ENCODE measurements at places on chromosomes 6 and 20.

- DNase-seq, result no peak
Observed at GRCh38 chr20:62353289-62354030, 13.7 kb downstream of the LAMA5 start.

- DNase-seq, result no peak
Observed at GRCh38 chr6:147849401-147850330, 341.2 kb downstream of the SAMD5 start.

GRCh38 chr6:26497610-26498009 lies 2.5 kb upstream of the BTN1A1 start:
- DNase-seq, result no peak

GRCh38 chr6:109690373-109690736 lies 647 bp downstream of the AK9 start:
- DNase-seq, result peak; percentile 47

DNA sequence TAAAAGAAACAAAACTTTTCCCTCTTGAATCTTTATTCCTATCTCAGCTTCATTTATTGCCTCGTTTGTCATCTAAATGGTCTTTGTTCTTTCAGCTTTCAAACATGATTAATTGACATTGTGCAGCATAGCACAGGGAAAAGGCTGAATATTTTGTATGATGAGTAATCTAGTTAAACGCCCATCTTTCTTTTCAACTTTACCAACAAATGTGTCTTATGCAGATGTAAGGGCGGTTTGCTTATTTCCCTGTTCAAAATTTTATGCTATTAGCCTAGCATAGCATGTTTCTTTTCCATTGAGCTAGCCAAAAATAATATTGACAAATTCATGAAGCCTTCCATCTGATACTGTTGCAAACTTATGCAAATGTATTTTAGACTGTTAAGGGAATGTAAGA lies 176.4 kb upstream of the AKAP12 start:
- no peak for DNase-seq

GRCh38 chr20:38043512-38044300 lies 10.2 kb downstream of the RPRD1B start:
- no peak for DNase-seq

DNA sequence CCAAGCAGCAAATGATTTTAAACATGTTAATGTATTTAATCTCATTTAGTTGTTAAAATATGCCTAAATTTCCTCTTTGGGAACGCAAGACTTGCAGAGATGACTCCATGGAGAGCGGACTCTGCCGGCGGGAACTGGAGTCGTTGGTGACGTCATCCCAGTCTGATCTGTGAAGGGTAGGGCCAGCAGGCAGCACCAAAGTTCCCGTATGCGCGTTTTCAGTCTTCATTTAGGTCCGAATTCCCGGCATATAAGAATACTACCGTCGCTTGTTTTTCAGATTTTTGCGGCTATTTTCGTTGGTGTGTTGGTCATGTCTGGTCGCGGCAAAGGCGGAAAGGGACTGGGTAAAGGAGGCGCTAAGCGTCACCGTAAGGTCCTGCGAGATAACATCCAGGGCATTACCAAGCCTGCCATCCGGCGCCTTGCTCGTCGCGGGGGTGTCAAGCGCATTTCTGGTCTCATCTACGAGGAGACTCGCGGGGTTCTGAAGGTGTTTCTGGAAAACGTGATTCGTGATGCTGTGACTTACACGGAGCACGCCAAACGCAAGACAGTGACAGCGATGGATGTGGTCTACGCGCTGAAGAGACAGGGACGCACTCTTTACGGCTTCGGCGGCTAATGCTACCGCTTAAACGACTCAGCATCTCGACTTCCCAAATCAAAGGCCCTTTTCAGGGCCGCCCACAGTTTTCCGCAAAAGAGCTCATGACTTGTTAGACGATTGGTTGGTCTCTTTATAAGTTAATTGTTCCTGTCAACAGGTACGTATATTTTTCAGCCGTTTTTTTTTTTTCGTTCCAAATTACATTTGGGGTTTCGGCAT lies 117.3 kb downstream of the HFE start:
- DNase-seq, result peak; percentile 88

GRCh38 chr20:884983-885952 lies 30.9 kb downstream of the ANGPT4 start:
- DNase-seq, result peak; percentile 91

DNA sequence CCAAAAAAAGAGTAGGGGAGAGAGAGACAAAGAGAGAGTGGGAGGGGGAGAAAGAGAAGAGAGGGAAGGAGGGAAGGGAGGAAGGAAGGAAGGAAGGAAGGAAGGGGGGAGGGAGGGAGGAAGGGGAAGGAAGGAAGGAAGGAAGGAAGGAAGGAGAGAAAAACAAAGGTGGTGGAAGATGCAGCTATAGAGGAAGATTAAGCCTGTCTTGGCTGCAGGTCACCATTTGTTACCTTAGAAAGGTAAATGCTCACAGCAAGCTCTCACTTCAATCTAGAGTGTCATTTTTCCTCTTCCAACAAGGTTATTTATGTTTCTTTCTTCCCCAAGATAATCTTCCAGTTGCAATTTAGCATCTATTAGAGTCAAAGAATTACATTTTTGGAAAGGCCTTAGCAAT lies 284.0 kb downstream of the PHACTR1 start:
- DNase-seq, result no peak

GRCh38 chr6:169085466-169085865 lies 168.2 kb downstream of the THBS2 start:
- no peak for DNase-seq

GRCh38 chr6:33333666-33334065 lies 16.1 kb upstream of the ZBTB22 start:
- DNase-seq, result no peak

GRCh38 chr20:326645-327185 lies 1.4 kb downstream of the SOX12 start:
- no peak for DNase-seq

DNA sequence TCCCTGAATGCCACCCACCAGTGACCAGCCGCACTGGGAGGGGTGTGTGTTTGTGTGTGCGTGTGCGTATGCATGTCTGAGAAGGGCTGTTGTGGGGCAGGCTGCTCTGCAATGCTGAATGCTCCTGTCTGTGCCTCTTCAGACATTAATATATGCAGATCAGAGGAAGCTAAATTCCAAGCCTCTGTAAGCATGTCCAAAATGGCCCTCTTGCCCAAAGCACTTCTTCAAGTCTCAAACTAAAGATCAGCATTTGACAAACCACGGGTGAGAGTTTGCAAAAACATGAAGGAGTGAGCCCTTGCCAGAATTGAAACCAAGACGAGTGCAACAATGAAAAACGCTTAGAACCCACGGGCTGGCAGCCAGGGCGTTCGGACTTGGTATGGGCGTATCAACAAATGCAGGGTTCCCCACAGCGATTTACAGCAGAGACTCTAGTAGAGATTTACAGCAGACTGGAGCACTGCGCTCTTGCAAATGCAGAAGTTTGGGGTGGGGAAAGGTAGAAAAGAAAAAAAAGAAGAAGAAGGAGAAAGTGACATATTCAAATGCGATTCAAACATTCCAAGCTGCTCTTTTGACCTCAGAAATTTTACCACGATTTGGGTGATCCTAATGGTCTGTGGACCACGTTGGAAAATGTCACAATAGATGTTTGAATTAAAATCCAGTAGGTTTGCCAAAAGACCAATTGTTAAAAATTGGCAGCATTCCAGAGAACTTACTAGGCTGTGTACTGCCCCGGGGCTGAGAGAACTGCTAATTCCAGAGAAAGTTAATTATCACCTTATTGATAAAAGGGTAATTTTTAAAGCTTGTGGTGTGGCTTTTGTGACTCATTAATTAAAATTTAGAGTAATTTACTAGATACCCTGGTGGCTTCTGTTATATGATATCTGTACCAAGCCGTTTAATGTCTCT lies 3.5 kb downstream of the SCML4 start:
- peak; percentile 42 for DNase-seq

DNA sequence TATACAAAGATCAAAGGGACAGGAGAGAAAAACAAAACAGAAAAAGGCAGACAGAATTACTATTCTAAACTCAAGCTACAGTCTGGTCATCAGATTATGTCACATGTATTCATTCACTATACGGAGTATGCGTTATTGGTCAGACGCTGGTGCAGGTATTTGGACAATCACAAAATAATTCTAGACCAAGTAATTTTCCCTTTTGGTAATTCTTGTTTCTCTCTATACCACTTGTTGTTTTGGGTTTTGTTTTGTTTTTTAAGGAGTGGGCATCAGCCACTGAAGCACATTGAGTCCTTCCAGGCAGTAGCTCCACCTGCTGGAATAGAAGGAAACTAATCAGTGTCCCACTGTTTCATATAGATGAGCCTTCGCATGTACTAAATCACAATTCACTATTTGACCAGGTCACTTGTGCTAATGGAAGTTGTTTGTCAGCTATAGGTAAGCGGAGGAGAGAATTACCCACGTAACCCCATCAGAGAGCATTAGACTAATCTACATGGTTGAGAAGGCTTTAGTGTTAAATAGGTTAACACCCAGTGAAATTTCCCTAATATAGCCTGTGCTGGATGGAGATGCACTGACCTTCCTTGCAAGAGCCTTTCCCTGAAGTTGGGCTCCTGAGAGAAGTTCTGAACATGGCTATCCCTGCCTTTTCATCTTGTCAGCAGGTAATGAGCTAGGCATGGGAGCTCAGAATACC lies 77.9 kb downstream of the TNFAIP3 start:
- DNase-seq, result no peak

DNA sequence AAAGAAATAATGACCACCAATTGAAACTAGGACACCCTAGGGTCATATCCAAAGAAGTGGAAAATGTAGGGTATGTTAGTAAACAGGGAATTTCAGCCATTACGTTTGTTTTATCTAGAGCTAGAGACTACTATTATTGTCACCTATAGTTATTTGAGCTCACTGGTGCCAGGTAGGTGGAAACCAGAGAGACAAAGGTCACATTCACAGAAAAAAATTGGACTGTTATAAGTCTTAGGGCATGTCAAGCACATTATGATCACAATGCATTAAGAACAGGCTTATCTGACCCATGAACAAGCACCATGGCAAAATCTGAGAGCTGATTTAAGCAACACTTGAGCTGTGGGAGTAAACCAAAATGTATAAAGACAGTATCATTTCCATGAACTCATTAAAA lies 530.1 kb upstream of the CITED2 start:
- no peak for DNase-seq

GRCh38 chr6:105564121-105564902 lies 161.4 kb upstream of the PREP start:
- DNase-seq, result no peak

DNA sequence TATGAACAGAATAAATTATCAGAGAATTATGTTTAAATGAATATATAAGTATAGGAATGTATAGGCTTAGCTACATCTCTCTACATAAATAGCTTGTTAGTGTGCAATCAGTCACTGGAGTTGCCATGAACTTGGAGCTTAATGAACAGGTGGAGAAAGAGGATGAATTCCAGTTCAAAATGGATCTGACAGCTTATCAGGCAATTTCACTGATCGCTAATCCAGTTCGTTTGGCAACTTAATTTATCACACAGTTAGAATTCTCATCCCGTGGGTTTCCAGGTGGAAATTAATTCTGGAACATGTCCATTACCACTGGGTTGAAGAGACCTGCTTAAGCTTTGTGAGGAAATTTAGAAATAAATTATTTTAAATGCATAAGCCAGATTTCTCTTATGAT lies 118.1 kb downstream of the MACROD2 start:
- no peak for DNase-seq

DNA sequence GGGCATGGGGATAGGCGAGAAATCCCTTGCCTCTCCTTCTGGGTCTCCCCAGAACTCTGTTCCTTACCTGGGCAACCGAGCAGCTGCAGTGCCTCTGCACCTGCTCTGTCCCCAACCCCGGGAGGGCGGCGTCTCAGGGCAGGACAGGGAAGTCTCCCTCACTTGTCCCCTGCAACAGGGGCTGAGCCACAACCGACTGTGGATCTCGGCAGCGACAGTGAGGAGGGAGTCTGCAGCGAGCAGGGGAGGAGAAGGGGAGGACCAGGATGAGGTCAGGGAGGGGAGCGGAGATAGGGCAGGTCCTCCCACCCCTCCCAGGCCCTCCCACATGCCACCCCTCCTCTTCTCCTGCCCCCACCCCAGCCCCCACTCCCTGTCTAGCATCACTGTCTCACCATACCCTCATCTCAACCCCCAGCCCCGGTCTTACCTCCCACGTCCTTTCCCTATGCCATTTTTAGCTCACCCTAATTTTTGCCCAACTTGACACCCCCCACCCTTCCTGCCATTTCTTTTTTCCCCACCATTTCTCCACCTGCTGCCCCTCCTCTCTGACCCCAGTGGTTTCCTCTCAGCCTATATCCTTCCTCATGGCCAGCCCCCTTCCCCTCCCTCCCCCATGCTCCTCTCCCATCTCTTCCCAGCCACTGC lies at the start of gene TNXB:
Gene TNXB, minus strand, starts transcription at position 225 of the 651 bp plus-strand sequence. CDS start 11,140 bp downstream, outside the sequence.
- DNase-seq, result no peak

DNA sequence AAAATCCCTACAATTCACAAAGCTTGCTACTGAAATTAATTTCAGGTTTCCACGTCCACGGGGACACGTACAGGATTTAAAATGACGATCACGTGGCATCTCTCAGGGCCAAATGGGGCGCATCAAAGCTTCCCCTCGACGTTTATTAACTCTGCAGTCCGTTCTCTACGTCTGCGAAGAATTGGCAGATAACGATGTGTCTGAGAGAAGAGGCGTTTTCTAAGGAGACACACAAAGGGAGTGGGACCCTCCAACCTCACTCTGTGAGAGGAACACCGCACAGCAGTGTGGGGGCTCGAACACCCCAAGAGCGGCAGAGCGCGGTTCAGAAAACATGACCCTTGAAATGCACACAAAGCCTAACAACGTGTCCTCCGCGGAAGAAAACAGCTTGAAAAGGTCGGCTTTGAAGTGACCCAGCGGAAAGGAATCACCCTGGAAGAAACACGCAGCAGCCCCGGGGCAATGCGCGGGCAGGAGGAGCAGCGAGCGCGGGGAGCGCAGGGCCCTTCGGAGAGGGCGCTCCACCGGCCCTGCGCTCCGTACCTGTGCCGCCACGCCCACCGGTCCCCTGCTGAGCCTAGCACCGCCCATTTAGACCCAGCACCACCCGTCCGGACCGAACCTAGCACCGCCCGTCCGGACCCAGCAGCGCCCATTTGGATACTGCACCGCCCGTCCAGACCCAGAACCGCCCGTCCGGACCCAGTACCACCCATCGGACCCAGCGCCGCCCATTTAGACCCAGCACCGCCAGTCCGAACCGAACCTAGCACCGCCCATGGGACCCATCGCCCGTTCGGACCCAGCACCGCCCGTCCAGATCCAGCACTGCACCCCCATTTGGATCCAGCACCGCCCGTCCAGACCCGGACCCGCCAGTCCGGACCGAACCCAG lies 1.1 kb upstream of the AFDN start:
- DNase-seq, result peak; percentile 41

Data from H1 (cell line).